ENCODE measurements at places on chromosomes 3 and 15.

DNA sequence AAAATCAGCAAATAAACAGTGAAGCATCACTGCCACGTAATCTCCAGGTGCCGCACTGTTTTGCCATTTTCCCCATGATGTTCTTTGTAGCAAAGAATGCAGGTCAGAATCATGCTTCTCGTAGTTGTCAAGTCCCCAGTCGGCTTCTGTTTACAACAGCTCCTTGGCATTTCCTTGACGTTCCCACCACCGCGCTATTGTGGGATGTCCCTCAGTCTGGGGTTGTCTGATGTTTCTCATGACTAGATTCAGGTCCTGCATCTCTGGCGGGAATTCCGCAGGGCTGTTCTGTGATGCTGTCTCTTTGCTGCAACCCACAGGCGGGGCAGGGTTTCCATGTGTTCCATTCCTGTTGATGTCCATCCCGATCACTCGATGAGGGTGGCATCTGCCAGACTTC is 117.9 kb upstream of the SMAD3 start:
- no peak for DNase-seq

DNA sequence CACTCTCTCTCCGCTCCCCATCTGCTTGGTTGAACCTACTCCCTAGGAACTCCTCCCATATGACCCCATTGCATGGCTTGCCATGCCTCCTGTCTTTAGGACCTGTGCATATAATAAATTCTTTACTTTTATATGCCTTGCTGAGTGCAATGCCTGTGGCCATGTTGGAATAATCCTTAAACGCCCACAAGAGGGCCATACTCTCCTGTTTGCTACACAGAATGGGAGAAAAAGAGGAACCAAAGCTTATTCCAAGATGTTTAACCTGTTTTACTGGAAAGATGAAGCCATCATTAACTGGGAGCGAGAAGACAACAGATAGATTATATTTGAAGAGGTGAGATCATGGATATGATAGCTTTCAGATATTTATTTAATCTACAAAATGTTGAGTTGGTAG is 1097.8 kb downstream of the NAALADL2 start:
- DNase-seq: no peak

DNA sequence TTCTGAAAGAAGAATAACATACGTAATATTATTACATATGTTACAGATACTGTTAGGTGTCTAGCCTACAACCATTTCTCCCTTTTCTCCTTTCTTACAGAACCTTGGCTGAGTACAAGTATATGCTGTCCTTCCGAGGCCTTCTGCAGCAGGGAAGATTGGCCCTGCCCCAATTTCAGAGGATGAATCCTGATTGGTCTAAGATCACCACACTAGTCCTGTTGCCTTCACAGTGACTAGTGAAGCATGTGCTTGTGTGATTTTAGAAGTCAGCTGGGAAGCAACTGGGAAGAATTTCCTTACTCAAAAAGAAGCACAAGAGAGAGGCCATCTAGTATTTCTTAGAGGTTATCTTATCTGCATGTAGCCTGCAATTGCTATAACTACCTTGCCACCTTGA is 30.6 kb upstream of the MECOM start:
- DNase-seq: no peak

GRCh38 chr15:29379647-29380046 is 110.0 kb upstream of the NSMCE3 start:
- no peak for DNase-seq
